ENCODE measurements at places on chromosomes 3 and 15.

GRCh38 chr3:102415553-102415952 lies 19.3 kb upstream of the ZPLD1 start:
- DNase-seq: no peak

- DNase-seq: no peak
Measured at GRCh38 chr3:36991923-36992805, 767 bp downstream of the EPM2AIP1 start.

GRCh38 chr3:111253733-111254132 lies 182.1 kb downstream of the NECTIN3 start:
- no peak for DNase-seq

DNA sequence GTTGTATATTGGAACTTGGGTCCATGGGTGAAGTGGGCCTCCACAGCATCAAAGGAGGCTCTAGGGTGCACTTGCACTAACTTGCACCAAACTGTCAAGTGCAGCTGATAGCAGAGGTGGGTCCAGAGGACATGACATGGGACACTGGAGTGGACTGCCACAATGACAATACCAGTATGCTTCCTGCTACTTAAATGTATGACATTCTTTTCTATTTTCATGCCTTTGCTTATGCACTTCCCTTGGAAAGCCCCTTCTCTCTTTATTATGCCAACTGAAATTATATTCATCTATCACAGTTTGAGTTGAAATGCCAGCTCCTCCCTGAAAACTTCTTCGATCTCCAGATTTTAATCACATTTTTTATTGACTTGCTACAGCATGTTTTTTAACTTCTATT lies 101.8 kb downstream of the CFAP20DC start:
- DNase-seq: no peak

DNA sequence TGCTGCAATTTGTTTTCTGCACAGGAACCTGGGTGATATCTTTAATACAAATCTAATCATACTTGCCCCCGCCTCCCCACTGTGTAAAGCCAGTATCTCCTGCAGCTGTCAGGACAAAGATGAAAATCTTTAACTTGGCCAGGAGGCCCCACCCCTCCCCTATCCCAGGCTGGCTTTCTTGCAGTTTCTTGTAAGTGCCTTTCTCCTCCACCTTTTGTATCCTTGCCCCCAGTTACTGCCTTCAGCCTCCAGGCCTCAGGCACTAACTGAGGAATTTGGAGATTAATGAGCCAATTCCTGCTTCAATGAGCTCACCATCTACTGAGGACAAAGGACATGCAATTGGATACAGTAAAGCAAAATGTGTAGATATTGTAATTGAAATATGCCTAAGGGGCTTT lies 6.5 kb downstream of the GCSAM start:
- DNase-seq: no peak

- no peak for DNase-seq
Measured at GRCh38 chr3:171876680-171877147, 33.6 kb downstream of the TMEM212 start.

DNA sequence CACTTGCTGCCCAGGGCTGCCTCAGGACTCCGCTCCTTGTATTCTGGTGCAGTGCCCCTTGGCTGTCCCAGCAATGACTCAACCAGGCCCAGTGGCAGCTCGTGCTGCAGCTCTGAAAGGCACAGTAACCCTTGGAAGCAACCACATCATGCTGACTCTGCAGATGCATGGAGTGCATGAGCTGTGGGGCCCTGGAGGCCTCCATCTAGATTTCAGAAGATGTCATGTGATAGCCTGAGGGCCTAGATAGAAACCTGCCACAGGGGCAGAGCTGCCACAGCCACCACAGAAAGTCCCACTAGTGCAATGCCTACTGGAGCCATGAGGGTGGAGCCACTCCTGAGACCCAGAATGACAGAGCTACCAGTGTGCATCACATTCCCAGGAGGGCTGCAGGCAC lies 117.1 kb upstream of the SMAD3 start:
- DNase-seq: no peak

GRCh38 chr15:84143753-84144314 lies 91.7 kb upstream of the GOLGA6L4 start:
- DNase-seq: no peak

DNA sequence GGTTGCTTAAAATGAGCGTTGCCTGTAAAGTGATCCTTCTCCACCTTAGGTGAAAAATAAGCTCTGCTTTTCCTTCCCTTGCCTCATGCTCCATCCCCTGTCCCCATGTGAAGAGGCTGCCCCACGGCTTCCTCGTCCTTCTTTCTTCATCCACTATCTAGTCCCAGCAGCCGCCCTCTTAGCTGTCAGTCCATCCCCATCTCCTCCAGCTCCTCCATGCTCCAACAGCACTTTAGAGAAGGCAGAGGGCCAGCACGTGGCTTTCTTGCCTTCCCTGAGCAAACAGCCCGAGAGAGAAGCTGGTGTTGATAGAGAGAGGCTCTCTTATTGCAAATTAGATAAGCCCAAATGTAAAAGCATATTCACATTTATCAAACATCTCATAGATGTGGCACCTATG lies 9.0 kb upstream of the TMEM41A start:
- no peak for DNase-seq

DNA sequence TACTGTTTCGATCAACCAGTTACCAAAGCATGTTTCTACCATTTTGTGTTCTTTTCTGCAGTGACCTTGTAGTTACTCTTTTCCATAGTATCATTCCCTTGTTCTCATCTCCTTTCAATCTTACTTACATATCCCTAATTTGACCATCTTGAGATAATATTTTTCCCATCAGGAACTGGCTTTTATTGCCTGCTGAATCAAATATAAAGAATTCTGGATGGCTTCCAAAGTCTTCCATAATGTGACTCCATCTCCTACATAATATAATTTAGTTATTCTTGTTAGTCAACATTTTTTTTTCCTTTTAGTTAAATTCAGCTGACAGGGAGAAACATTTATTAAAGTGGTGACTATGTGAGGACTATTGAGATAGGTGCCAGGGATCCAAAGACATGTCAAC lies 7.0 kb downstream of the USP8 start:
- DNase-seq: no peak

- DNase-seq: no peak
Measured at GRCh38 chr15:70336425-70337009, 238.8 kb upstream of the TLE3 start.

GRCh38 chr3:51568996-51569395 lies 30.5 kb downstream of the RAD54L2 start:
- DNase-seq: no peak

GRCh38 chr15:98843844-98844243 lies 163.7 kb downstream of the PGPEP1L start:
- DNase-seq: no peak

GRCh38 chr15:77528290-77528967 lies 104.3 kb downstream of the LINGO1 start:
- no peak for DNase-seq

DNA sequence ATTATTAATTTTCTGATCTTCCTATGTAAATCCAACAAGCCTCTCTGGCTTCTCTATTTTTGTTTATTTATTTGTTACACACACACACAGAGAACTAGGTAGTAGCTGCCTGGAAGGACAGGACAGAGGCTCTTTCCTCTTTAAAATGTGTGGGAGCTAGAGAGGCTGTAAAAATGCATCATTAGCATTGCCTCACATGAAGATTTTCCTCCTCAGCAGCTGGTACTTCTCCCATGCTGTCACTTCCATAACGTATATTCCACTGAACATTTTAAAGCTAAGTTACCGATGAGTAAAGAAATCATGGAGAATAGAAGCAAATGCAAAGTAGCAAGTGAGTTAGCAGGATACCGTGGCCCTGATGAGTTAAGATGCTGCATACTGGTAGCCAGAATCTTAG lies 63.9 kb downstream of the IMPG2 start:
- DNase-seq: no peak

DNA sequence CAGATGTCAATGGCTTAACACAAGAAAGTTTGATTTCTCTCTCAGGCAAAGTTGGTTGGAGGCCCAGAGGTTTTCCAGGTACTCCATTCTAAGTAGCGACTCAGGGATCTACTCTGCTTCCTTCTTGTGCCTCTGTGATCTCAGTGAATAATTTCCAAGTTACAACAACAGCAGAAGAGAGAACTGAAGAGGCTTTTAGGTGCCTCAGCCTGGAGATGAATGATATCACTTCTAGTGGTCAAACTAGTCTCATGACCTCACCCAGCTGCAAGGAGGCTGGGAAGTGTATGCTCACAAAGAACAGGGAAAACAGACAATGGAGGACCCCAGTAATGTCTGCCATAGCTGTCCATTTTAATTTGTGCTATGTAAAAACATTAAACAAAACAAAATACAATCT lies 4.6 kb upstream of the PRICKLE2 start:
- no peak for DNase-seq

DNA sequence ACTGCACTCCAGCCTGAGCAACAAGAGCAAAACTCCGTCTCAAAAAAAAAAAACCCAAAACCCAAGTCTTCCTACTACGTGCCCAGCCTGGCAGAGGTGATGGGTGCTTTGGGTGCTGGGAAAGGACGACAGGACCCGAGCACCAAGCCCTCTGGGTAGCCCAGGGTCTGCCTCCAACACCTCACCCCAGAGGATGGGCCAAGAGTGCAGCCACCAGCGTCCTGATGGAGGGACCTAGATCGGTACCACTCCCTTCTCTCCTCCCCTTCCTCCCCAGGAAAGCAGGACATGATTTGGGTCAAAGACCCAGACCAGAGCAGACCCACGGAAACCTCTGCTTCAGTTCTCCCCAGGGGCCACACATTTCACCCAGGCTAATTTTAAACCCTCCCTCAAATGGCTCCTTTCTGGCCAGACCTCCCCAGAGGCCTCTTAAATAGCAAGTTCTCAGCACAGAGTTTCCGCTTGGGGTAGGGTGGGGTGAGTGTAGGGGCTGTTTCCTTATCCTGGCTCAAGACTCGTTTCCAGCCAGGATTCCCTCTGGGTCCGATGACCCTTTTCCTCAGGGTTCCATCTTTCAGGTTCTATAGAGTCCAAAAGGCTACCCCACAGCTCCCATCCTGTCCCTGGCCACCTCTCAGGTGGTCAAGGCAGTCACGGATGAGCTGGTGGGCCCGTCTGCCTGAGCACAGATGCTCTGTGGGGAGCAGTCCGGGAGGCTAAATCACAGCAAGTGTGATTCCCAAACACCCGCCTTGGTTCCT lies 20.5 kb downstream of the RBPMS2 start:
- DNase-seq: no peak

- DNase-seq: no peak
Measured at GRCh38 chr15:101325263-101326025, 30.4 kb upstream of the SNRPA1 start.

DNA sequence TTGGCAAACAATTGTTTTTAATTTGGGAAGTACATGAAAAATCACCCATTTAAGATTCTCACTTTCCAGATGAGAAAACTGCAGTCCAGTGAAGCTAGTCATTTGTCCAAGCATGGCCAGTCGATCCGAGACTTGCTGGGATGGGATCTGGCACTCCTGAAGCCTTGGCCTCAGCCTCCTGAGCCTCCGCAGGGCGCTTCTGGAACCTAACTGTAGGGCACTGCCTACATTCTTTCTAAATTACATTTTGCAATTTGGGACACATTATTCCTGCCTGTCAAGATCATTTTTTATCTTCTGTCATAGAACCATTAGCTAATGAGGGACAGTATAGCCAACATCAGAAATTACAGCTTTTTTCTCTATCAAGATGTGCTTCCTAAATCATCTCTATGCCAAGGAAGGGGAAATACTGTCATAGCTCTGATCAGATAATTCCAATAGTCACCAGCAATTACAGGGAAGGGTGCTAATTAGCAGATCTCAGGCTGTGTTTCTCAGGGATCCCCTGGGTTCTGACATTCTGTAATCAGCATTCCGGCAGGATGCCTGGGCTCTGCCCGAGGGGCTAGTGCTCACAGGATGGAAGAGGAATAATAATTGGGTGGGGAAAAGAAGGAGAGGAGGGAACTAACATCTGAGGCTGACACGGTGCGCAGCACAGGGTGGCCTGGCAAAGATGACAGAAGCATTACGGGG lies 28.3 kb downstream of the ANAPC13 start:
- DNase-seq: no peak

GRCh38 chr3:23805210-23805632 lies 534 bp upstream of the UBE2E1 start:
- no peak for DNase-seq

DNA sequence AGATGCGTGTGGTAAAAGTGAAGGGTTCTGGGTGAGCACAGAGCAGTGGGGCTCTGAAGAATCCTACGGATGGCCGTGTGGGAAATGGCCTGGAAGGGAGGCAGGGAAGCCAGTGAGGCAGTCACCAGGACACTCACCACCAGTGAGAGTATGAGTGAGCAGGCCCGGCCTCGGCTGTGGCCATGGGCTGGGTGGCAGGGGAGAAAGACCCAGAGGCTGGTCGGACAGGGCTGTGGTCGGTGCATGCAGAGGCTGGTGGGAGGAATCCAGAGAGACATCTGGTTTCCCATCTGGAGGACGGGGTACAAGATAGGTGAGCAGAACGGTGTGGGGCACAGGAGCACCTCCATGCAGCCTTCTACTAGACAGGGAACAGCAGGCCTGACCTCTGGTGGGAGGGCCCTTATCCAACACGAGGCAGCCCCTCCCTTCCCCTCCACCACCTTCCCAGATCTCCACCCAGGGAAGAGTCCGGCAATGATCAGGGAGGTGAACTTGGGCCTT lies 10.1 kb downstream of the PCSK6 start:
- no peak for DNase-seq

DNA sequence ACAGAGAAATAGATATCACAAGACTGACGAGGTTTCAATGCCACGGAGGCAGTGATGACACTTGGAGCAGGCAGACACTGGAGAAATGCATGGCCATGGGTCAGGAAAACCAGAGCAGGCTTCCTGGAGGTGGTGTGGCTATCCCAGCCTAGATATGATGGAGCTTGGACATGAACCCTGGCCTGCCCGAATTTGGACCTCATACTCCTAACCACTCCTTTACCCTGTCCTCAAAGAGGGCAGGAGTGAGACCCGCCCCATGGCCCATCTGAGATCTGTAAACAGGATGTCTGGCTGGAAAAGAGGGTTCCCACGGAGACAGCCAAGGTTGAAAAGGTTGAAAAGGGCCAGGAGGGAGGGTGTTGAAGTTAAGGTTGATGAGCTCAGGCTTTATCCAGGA lies 31.0 kb downstream of the CPN2 start:
- no peak for DNase-seq

GRCh38 chr15:31049111-31049510 lies 52.4 kb downstream of the TRPM1 start:
- no peak for DNase-seq

Measured in ascending aorta (tissue), 2 donors.